ENCODE measurements at places on chromosomes 11 and 22.

DNA sequence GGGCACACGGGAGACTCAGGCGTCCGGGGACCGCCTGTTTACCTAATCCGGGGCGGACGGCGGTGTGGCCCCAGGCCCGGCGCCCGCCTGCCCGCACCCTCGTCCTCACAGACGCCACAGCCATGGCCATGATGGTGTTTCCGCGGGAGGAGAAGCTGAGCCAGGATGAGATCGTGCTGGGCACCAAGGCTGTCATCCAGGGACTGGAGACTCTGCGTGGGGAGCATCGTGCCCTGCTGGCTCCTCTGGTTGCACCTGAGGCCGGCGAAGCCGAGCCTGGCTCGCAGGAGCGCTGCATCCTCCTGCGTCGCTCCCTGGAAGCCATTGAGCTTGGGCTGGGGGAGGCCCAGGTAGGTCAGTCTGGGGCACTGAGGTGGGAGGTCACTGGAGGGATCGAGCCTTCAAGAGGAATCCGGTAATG is 10.0 kb upstream of the RAB1B start:
- no peak for DNase-seq

DNA sequence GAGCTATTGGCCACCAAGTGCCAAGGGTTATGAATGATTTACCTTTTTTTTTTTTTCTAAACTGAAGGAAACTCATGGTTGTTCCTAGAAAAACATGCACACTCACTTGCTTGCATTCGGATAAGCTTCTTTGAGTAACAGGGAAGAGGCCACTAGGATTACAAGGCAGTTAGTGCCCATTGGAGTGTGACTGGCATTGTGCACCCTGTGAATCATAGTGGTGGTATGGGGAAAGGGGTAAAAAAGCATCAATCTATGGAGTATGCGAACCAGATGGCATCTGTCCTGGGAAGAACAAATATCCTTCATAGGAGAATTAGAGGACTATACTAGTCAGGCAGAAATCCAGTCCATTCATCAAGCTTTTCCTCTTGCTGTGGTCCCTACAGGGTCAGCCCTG is 24.2 kb downstream of the CD44 start:
- no peak for DNase-seq

DNA sequence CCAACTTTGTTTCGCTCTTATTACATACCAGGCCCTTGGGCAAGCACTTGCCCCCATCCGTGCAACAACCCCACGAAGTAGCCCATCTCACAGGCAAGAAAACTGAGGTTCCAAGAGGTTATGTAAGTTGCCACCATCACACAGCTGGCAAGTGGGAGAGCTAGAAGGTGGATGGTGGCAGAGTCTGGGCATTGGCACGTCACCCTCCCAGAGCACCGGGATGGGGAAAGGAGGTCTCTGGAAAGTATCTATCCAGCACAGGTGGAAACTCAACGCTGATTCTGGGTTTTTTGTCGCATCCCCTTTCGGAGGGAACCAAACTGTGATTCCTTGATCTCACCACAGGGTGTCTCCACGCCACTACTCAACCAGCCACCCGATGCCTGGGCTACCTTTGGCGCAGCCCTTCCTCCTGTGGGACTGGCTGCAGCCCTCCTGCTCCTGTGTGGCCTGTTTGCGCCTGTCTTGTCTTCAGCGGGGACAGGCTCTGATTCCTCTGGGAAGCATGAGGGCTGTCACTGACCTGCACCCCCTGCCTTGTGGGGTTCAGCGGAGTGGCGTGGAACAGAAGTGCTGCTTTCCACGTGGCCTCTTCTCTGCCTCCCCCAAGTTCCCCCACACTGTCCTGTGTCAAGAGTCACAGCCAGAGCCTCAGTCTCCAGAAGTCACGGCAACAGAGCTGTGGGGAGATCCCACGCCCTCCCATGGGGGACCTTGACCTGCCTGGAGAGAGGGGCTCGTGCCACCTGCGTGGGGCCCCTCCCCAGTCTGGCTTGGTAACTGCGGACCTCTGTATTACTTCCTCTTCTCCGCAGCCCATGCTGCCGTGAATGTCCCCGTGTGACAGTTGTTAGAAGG is 34.4 kb upstream of the TRIM29 start:
- DNase-seq, result peak; percentile 31

GRCh38 chr11:60699284-60699691 is at the start of gene MS4A8:
TSS of gene MS4A8 (plus strand) at chr11:60699612. CDS start at chr11:60700861, 1,249 bp downstream.
- no peak for DNase-seq

DNA sequence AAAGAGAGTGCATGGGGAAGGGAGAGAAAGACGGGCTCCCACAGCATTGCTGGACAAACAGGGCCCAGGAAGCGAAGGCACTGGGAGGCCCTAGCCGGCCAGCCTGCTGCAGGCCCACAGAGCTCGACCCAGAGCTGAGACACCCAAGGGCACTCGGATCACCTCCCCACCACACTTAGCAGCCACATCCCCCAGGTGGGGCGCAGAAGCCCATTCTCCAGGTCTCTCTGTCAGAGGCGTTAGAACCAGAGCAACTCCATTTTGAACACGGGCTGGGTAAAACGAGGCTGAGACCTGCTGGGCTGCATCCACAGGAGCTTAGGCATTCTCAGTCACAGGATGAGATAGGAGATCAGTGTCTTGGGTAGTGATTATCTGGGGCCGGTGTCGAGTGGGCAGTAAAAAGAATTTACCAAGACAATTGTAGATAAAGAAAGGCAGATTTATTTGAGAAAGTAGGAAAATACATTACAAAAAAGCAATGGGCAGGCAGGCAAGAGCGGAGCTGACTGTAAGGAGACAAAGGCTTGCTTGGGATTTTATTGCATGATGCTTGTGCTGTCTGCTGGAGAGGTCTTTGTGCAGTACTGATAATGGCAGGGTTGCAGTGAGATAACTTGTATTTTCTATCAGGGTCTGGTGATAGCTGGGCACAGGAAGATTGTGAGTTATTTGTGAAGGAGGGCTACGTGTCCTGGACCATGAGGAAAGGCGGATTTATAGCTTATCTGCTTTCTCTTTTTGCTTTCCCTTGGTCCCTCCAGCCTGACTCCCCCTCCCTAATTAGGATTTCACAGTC is 13.4 kb upstream of the CAPN5 start:
- DNase-seq, result no peak

- no peak for DNase-seq
These were observed 45.4 kb downstream of the TRAF6 start for GRCh38 chr11:36464720-36465119.

- no peak for DNase-seq
These were observed 17.8 kb downstream of the TCIRG1 start for GRCh38 chr11:68056317-68057285.

DNA sequence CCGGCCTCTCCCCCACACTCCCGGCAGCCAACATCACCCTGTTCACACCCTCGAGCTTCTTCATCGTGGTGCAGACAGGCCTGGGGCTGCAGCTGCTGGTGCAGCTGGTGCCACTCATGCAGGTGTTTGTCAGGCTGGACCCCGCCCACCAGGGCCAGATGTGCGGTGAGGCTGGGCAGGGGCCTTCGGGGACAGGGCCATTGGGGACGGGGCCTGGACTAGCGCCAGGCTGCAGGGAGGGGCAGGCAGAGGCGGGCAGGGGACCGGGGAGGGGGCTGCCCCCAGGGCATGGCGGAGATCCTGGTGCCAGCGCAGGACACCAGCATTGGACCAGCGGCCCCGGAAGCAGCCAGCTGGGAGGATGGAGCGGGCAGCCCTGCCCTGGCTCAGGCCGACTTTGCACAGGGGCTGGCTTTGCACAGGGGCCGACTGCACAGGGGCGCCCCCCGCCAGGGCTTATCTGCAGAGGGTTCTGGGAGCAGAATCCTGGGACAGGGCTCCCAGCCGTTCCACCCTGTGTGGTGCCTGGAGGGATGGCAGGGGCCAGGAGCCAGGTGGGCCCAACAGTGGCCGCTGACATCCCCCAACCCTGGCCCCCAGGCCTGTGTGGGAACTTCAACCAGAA is 8.6 kb downstream of the MUC5B start:
- no peak for DNase-seq

GRCh38 chr22:30372915-30373314 is 14.3 kb downstream of the RNF215 start:
- no peak for DNase-seq

DNA sequence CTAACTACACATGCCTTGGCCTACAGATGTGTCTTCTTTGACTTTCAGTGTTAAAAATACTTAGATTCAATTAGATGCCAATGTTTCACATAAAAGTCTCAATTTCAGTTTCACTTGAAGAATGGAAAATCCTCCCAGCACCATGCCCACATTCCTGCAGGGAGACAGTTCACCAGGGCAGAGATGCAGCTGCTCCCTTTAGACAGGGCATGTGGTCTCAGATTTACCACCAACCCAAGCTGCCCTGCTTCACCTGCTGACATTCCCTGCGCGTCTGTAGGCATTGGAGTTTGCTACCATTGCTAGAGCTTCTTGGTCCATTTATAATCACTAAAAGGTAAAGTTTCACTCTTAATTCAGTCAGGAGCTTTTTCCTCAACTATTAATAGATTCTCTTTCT is 113.9 kb downstream of the ARFGAP2 start:
- DNase-seq, result no peak

GRCh38 chr11:87942786-87943185 is 232.5 kb downstream of the RAB38 start:
- DNase-seq, result no peak

DNA sequence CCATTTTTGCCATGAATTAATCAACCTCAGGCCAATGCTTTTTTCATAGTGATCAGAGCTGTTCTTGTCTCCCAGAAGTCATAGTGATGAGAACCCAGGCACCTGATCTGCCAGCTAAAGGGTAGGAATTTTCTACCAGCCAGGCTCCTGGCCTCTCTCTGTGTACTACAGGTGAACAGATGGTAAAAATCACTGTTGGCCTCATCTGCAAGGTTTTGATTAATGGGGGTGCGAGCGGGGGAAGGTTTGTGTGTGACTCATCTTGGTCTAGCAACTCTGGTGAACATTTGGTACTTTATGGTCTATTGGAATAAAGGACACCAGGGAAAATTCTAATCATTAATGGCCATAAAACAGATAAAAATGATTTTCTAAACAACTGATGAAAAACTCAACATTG is 14.4 kb upstream of the APOL4 start:
- DNase-seq, result no peak

- DNase-seq, result no peak
These were observed 65.5 kb upstream of the TCF20 start for GRCh38 chr22:42335839-42336378.

- no peak for DNase-seq
These were observed 31.2 kb upstream of the PSMA1 start for GRCh38 chr11:14551380-14551779.
